ENCODE measurements at places on chromosomes 7 and 10.

- no peak for DNase-seq
Observed at GRCh38 chr7:102424787-102425218, 8.6 kb upstream of the ORAI2 start.

GRCh38 chr10:24958721-24959381 is 6.4 kb upstream of the PRTFDC1 start:
- no peak for DNase-seq

DNA sequence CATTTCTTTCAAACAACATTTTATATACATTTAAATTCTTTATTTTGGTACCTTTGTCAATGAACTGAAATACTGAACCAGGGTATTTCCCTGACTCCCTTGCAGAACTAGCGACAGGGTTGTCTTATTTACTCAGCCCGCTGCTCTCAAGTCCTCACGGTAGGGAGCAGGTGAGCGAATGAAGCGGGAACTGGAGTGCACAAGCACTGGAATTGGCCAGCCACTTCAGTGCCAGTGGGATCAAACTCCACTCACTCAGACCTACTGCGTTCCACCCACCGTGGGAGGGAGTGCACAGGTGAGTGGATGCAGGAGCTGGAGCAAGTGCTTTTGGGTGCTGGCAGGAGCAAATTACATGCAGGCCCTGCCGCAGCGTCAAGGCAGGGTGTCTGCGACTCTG is 28.1 kb upstream of the NEUROD6 start:
- DNase-seq = no peak

DNA sequence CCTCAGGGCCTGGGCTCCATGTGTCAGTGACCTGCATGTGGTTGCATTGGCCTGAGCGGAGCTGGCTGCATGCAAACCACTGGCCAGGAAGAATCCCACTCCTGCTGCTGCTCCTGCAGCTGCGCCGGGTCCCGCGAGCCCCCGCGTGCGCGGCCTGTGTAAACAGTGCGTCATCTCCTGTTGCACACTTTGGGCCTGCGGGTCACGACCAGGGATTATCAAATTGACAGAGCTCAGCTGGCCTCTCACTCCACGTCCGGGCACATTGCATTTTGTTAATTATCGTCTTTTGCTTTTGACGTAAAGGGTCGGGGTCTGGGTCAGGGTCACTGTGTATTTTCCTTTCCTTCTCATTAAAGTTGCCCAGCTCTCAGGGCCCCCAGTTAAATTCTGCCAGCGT is 132.6 kb downstream of the RGS10 start:
- no peak for DNase-seq

DNA sequence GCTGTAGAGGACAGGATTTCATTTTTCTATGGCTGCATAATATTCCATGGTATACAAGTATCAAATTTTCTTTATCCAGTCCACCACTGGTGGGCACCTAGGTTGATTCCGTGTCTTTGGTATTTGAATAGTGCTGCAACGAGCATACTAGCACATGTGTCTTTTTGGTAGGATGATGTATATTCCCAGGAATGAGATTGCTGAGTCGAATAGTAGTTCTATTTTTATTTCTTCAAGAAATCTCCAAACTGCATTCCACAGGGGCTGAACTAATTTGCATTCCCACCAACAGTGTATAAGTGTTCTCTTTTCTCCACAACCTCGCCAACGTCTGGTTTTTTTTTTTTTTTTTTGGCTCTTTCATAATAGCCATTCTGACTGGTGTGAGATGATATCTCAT is 550.0 kb downstream of the REEP3 start:
- DNase-seq = no peak

All from T-helper 2 cell (primary cell).